ENCODE measurements at places on chromosomes 6 and 20.

DNA sequence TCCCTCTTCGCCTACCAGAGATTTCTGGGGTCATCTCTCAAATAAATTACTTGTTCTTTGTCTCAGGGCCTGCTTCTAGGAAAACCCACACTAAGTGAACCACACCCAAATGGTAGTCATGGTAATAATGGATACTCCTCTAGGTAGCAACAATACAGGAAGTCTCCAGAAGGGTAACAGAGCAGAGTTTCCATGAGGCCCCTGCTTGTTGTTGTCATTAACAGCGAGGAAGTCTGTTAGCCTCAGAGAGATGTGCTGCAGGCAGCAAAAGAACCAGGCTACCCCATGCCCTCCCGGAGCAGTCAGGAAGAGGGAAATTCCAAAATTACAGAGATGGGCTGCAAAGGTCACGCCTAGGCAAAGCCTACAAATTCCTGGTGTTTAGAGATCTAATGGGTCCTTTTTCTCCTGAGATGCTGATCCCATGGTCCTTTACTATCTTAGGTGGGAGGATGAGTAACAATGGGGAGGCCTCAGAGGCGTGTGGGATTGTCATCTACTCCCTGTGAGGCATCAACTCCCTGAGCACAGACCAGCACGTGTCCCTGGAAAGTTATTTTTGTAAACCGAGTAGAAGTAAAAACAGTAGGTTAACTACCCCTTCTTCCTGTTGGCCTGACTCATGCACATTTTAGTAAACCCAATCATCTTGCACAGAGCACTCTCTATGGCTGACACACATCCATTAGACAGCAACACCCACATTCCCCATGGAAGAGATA, 10.1 kb downstream of the ISM1 start:
- peak; percentile 67 for DNase-seq

DNA sequence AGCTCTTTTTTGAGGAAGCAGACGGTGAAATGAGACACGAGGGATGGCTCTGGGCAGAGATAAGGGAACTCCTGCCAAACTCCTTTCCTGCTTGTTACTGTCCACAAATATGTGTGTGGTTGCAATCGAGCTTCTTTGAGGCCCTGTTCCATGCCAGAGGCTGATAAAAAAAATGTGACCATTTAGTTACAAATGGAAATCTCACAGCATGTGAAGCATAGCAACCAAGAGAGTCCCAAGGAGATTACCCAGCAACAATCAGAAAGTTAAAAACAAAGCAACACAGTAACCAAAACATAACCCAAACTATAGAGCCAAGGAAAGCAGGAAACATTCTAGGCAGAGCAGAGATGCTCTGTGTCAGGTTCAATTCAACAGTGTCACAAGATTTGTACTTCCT, 35.4 kb upstream of the HMGN3 start:
- no peak for DNase-seq

- no peak for DNase-seq
Observed at GRCh38 chr6:85390775-85391174, 59.1 kb upstream of the NT5E start.

- no peak for DNase-seq
Observed at GRCh38 chr6:56109149-56109548, 138.2 kb downstream of the COL21A1 start.

- peak; percentile 43 for DNase-seq
Observed at GRCh38 chr6:8085053-8085511, 17.3 kb downstream of the EEF1E1 start.

- no peak for DNase-seq
Observed at GRCh38 chr20:60950561-60950960, 301.5 kb upstream of the CDH4 start.

- no peak for DNase-seq
Observed at GRCh38 chr20:56870271-56870670, 241.2 kb downstream of the TFAP2C start.

DNA sequence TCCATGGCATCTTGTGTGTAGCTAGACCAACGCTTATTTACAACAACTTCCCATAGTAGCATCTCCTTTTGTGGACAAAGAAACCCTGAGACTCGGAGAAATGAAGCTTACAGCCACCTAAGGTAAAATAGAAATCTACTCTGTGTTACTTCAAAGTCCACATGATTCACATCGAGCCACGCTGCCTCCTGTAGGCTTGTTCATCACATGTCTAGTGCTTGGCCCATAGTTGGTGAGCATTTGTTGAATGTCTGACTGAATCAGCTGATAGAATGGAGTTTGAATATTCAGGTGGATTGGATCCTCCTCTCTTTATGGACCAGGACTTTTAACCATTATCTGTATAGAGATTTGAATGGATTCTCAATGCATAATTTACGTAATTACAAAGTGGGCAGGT, 130.7 kb downstream of the CCDC170 start:
- DNase-seq, result no peak

GRCh38 chr6:23518294-23518693, 607.7 kb upstream of the NRSN1 start:
- no peak for DNase-seq

DNA sequence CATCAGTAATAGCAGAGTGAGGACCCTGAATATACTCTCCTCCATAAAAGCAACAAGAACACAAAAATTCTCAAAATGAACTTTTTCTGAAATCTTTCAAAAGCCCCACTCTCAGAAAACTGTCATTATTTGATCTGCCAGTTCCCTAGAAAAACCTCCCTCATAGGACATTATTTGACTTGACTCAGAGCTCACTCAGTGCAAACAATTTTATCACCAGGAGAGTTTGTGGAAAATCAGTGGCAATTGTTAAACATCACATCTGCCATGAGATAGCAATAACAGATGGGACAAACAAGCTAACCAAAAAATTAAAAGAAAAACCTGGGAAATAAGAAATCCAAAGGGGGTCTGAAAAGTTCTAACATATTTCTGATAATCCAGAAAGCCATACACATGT, 100.0 kb downstream of the ATG5 start:
- DNase-seq, result no peak

- DNase-seq, result peak; percentile 88
Observed at GRCh38 chr20:7361321-7361720, 578.9 kb downstream of the HAO1 start.

DNA sequence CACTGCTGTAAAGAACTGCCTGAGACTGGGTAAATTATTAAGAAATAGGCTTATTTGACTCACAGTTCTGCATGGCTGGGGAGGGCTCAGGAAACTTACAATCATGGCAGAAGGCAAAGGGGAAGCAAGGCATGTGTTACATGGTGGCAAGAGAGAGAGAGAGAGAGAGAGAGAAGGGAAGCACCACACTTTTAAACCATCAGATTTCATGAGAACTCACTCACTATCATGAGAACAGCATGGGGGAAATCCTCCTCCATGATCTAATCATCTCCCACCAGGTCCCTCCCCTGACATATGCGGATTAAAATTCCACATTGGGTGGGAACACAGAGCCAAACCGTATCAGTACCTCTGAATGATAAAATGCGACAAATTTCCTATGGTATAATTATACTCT, 203.9 kb upstream of the MARCKS start:
- no peak for DNase-seq

- no peak for DNase-seq
Observed at GRCh38 chr6:122461885-122462284, 9.7 kb downstream of the SERINC1 start.

Measured in NCI-H69 (cell line).